ENCODE measurements at places on chromosomes 7 and 10. TPM values are rescaled to one million over a fixed set of nuclear protein-coding genes. Genes with fewer than 3 reads are reported as not detected.

Gene CUZD1
- polyA plus RNA-seq = 2.0 TPM

Gene HOXA6
- 47.4 TPM for polyA plus RNA-seq

Gene SLC16A9
- polyA plus RNA-seq = 35.4 TPM

Gene AKR1C2
- polyA plus RNA-seq = 48.9 TPM

Gene CPED1
- 6.9 TPM for polyA plus RNA-seq

Gene ITGA8
- 4.7 TPM for polyA plus RNA-seq

Gene FGL2
- 12.8 TPM for polyA plus RNA-seq

Gene ZDHHC16
- 46.8 TPM for polyA plus RNA-seq

Gene SPDYE2
- 3.7 TPM for polyA plus RNA-seq

Gene KIAA1549
- polyA plus RNA-seq = 22.6 TPM

Gene MAGI2
- polyA plus RNA-seq = 47.6 TPM

Gene WEE2
- polyA plus RNA-seq = 0.57 TPM

Gene PRR15
- 0.29 TPM for polyA plus RNA-seq

Gene NPTX2
- 46.6 TPM for polyA plus RNA-seq

Gene TFR2
- polyA plus RNA-seq = 16.9 TPM

Gene CPXM2
- polyA plus RNA-seq = 22.6 TPM

Gene BMI1
- 62.8 TPM for polyA plus RNA-seq

Gene TSPAN13
- polyA plus RNA-seq = 97.6 TPM

Gene SDK1
- 10.5 TPM for polyA plus RNA-seq

Gene TSPAN33
- 19.7 TPM for polyA plus RNA-seq

Gene TMEM176A
- 13.6 TPM for polyA plus RNA-seq

Gene TAF3
- polyA plus RNA-seq = 7.9 TPM

Gene URGCP
- polyA plus RNA-seq = 44.3 TPM

Gene CH25H
- polyA plus RNA-seq = 3.9 TPM

Gene CTAGE15
- 0.19 TPM for polyA plus RNA-seq

Gene CDHR1
- polyA plus RNA-seq = 11.1 TPM

Gene KCP
- 2.3 TPM for polyA plus RNA-seq

Gene TBATA
- polyA plus RNA-seq = not detected
